ENCODE measurements at places on chromosomes 16 and 17.

GRCh38 chr16:22787466-22788192 is 26.3 kb upstream of the HS3ST2 start:
- DNase-seq = no peak

DNA sequence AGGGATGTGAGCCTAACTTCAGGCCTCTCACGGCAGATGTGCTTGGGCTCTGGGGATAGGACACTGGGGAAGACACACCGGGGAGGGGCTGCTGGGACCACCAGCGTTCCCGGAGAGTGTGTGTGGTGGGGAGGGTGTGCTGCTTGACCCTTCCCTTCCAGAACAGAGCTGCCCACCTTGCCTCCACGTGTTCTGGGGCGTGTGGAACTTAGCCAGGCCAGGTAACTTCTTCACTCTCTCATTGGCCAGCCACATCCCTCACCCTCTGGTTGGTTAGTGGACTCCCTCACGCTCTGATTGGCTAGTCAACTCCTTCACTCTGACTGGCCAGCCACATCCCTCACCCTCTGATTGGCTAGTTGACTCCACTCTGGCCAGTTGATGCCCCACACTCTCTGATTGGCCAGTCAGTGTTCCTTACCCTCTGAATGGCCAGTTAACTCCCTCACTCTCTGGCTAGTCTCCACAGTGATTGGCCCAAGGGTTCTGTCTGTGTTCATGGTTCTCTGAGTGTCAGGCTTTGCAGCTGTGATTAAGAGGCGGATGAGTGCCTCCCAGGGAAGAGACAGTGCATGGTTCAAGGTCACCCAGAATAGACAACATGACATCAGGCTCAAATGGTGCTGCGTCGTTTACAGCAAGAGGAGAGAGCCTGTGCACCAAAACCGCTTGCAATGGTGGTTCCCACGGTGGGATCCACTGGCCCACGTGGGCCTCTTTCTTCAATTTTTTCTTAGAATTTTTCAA is 10.0 kb downstream of the TMEM235 start:
- no peak for DNase-seq

DNA sequence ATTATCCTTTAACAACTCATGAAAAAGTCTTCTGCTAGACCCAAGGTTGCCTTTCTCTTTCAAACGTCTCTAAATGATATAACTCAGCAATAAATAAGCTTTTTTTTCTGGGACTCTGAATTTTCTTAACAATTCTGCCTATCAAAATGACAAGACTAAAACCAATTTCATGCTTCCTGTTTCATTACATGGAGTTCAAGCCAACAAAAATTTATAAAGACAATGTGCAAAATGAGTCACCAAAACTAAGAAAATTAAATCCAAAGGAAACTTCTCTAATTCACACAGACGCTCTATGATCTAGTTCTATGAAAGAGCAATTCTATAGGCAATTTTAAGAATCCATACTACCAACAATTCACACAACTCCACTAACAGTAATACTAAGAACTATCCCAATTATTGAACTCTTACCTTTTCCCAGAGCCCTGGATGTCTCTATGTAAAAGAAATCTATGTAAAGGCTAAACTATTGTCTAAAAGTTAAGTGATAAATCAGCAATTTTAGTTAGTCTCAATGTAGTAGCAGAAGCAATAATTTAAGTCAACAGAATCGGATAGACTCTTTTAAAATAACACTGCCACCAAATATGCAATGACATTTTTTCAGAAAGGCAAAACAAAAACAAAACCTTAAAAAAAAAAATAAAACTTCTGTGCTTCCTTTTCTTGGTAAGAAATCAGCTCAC is 44.2 kb downstream of the ZZEF1 start:
- no peak for DNase-seq

GRCh38 chr16:624526-625070 is 6.2 kb upstream of the WFIKKN1 start:
- DNase-seq = no peak

GRCh38 chr17:6147042-6147441 is 76.9 kb downstream of the WSCD1 start:
- DNase-seq = no peak

- DNase-seq = no peak
Measured at GRCh38 chr17:28193241-28193640, 125.8 kb upstream of the TMEM97 start.

GRCh38 chr17:76735006-76735405 is 2.1 kb downstream of the SRSF2 start:
- DNase-seq = no peak

GRCh38 chr17:49875685-49876084 is 27.8 kb upstream of the TAC4 start:
- DNase-seq = no peak

DNA sequence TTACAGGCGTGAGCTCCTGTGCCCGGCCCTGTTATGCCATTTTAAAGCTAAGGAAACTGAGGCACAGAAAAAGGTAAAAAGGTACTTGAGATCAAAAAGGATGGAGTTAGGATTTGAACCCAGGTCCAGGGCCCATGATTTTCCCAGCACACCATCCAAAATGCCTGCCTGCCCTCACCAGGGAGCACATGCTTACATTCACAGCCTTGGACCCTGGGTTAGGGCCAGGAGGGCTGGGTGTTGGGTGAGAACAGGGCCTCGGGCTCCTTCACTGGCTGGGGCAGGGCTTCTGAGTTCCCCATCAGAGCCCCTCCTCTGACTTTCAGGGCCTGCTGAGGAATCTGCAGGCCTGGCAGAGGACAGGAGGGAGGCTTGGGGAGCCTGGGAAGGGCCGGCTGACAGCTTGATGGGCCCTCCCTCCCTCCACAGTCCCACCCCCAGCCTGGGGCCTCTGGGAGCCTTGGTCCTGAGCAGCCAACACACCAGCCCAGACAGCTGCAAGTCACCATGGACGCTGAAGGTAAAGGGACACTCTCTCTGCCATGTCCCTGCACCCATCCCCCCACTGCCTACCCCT is at the start of gene QPRT:
TSS of gene QPRT (plus strand) at position 490 of the 577 bp plus-strand sequence. CDS start at position 508, 18 bp downstream.
- DNase-seq = peak; percentile 72

DNA sequence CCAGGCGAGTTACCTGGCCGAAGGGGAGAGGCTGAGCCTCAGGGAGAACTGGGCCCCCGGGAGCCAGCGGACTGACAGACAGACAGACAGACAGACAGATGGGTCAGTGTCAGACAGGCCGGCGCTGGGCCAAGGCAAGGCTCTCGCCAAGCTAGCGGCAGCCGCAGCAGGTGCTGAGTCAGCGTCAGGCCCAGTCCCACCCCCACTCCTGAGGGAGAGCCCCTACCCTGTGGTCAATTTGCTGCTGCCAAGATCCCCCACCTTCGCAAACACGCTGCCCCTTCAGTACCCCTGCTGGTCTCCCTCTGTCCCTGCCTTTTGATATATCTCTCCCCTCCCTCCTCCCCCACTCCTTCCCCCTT is 1.5 kb downstream of the FGF11 start:
- DNase-seq = no peak

DNA sequence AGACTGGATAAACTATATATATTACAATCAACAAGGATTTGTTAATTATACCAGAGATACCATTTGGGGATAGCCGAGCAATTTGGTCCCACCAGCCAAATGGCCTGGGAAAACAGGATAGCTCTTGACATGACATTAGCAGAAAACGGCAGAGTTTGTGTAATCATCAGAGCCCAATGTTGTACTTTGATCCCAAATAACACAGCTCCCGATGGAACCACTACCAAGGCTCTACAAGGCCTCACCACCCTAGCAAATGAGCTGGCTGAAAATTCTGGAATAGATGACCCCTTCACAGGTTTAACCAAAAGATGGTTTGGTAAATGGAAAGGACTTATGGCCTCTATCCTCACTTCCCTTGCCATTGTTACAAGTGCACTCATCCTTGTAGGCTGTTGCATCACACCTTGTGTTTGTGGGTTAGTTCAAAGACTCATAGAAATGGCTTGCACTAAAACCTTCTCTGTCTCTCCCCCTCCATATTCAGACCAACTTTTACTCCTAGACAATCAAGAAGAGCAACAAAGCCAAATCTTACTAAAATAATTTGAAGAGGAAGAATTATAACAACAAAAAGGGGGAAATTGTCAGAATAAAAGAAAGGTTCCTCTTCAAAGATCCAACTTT is 9.5 kb downstream of the TXNL4B start:
- DNase-seq = no peak

DNA sequence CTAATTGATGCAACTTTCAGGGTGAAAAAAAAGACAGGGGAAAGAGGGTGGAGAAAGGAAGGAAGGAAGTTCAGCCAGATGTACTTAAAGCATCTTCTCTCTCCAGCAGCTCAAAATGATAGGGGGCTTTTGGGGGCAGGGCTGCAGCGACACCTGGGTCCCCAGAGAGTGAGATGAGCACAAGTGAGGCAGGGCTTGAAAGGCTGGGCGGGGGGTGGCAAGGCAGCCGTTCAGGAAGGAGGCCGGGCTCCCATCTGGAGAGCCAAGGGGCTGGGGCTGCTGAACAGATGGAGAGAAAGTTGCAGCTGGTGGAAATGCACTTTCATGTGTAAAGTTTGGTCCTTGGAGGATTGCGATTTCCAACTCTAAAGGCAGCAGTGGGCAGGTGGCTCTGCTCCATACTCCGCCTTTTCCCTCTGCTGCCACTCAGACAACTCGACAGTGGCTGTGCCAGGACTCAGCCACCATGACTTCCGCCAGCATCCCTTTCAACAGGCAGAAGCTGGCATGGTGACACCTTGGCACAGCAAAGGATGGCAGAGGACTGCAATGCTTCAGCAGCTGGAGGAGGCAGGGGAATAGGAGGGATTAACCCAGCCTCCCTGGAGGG is 7.7 kb downstream of the SLC35B1 start:
- DNase-seq = no peak

- no peak for DNase-seq
Measured at GRCh38 chr16:4313563-4314531, 2.0 kb upstream of the GLIS2 start.

DNA sequence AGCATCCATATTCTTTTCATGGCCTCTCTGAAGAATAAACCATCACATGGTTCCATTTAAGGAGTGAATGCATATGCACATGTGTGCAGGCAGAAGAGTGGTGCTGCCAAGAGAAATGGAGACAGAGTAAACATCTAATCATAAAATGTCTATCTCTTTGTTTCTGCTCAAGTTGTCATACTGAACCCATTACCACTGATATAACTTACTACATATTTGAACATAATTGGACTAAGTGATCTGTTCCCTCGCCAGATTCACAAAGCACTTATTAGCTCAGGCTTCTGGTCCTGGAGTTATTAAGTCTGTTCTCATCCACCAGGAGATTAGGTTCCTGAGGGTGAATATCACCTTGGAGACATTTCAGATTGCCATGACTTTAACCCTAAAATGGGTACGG is 72.3 kb upstream of the XYLT1 start:
- DNase-seq = no peak

- no peak for DNase-seq
Measured at GRCh38 chr17:36900160-36900512, 37.1 kb upstream of the LHX1 start.
